ENCODE measurements at places on chromosomes 1 and 21.
A peak's percentile ranks its signal among the peaks of the same experiment; 100 is the strongest.

- DNase-seq, result no peak
Measured at GRCh38 chr21:45156459-45156858, 82.1 kb downstream of the ADARB1 start.

GRCh38 chr1:43388613-43389012, 987 bp downstream of the MED8 start:
- DNase-seq, result no peak

DNA sequence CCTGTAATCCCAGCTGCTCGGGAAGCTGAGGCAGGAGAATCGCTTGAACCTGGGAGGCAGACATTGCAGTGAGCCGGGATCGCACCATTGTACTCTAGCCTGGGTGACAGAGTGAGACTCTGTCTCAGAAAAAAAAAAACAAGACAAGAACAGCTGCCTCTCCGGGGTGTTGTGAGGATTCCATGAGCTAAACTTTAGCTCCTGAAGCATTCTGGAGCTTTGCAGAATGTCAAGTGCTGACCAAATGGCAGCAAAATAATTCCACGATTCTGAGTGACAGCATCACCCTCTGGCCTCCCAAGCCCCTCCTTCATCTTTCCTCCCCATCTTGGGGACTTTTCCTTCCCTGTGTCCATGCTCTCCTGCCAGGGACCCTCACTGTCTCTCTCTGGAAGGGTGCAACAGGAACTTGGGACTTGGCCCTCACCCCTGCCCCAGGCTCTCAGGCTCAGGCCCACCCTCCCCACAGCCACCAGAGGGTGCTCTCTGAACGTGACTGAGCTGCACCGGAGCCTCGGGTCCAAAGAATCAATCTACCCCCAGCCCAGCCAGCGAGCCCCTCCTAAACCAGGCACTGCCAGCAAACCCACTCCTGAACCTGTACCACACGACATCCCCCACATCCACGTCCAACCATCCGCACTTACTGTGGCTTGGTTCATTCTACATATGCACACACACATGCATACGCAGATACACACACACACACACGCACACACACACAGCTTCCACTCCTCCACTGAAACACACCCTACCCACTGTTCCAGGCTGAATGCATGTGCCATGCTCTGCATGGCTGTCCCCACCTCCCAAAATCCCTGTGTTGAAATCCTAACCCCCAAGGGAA, 45.7 kb downstream of the ACOT7 start:
- DNase-seq, result peak; percentile 46

- DNase-seq, result no peak
Measured at GRCh38 chr1:180548686-180549317, 10.0 kb upstream of the OVAAL start.

GRCh38 chr1:5938101-5938646, 54.1 kb downstream of the NPHP4 start:
- DNase-seq, result no peak

GRCh38 chr1:10918531-10918930, 93.9 kb upstream of the TARDBP start:
- DNase-seq, result no peak

GRCh38 chr21:26782331-26782730, 62.9 kb downstream of the ADAMTS1 start:
- DNase-seq, result no peak

DNA sequence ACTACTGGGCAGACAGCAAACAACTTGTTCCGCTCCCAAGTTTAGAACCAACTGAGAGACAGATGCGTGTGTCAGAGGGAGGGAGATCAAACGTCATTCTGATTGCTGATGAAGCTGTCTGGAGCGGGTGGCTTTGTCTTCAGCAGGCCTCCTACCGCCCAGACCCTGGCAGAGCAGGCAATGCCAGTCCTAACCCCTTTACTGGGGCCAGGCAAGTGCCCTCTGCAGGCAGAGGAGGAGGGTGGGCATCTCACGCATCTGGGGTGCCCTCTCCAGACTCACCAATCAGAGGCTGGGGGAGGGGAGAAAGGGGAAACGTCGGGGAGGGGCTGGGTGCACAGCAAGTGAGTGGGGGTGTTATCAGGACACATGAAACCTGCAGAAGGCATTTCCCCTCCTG, 126.6 kb downstream of the ACTL8 start:
- no peak for DNase-seq

DNA sequence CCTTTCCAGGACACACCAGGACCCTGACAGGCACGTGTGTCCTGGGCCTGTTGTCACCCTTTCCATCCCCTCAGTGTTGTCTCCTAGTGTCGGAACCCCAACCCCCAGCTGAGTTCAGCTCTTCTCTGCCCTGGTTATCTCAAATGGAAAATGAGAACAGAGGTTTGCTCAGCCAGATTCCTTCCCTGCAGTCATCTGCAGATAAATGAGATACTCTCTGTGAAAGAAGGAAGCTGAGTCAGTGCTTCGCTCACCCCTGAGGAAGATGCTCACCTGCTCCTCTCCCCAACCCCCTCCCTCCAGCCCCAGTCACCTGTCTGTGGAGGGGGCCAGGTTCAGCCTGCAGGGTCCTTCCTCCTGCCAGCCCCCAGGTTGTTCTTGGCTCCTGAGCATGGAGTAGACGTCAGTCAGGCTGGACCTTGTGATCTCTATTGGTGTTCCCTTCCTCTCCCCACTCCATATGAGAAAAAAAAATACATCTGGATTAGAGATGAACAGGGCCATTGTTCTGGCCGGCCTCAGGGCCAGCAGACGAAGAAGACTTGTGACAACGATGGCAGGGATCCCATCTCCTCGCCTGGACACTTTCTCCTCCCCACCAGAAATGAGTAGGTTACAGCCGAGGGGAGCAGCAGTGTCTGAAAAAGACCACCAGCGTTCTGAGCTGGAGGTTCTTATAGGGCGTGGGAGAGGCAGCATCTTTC, 20.9 kb downstream of the PHGDH start:
- no peak for DNase-seq

- DNase-seq, result no peak
Measured at GRCh38 chr1:27686223-27686990, 14.4 kb upstream of the IFI6 start.

DNA sequence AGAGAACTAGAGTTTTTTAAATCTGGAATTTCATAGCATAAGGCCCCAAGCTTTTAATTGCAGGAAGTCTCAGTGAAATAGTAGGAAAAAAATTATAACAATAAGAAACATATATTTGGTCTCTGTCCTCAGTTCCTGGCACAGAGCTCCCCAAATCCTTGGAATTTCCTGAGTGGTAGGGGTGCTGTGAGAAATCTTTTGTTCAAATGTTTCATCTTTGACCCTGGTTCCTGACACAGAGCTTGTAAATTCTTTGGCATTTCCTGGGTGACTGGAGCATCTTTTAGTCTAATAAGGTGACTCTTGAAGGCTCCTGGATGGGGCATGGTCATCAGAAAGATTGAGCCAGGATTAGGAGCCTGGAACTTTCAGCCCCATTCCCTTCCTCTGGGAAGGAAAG, 225.7 kb upstream of the AJAP1 start:
- DNase-seq, result no peak

- DNase-seq, result no peak
Measured at GRCh38 chr1:19009882-19010321, 53.4 kb upstream of the IFFO2 start.

DNA sequence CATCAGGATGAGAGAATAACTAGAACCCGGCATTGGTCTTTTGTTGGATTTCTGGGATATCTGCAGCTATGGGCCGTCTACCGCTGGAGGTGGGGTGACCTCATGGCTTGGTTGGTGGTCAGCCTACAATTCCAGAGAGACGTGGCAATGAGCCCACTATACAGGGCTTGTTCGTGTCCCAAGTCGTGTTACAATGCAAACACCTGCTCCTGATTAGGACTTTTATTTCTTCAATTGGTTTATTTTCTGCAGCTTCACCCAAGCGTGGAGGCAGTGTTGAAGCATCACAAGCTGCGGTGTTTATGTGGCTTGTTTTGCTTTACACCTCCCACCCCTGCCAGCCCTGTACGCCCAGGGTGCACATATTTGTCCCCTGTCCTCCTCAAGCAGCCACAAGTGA, 211.7 kb upstream of the TMEM51 start:
- no peak for DNase-seq

DNA sequence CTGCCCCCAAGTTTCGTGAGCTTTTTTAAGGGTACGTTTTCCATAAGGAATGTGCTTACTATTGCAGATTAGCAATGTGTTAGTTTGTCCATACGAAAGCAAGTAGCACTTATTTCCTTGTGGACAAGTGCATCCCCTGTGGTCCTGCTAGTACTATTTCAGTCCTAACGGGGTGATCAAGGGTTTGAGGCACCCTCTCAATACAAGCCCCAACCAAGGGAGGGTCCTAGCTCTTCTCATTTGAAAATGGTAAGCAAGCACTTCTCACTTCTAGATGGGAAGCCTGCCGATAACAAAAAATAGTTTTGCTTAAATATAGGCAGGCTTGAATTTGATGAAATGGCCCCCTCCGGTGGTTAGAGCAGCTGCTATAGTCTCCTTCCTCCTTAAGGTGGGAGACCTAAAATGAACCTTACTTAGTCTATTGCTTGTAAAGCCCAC, 64.0 kb upstream of the HMCN1 start:
- DNase-seq, result peak; percentile 30

- DNase-seq, result no peak
Measured at GRCh38 chr21:15631342-15631741, 98.4 kb upstream of the USP25 start.

- no peak for DNase-seq
Measured at GRCh38 chr21:15359251-15359650, 294.5 kb upstream of the NRIP1 start.

- no peak for DNase-seq
Measured at GRCh38 chr1:241999026-241999425, at the start of gene MAP1LC3C. Gene MAP1LC3C, minus strand, starts transcription at chr1:241999098. Its CDS starts 90 bp downstream, at chr1:241999008.

GRCh38 chr1:166432655-166433054, 265.9 kb upstream of the FAM78B start:
- no peak for DNase-seq

- no peak for DNase-seq
Measured at GRCh38 chr1:8717148-8717547, 100.3 kb downstream of the RERE start.

GRCh38 chr1:168096296-168097165, 40.2 kb downstream of the GPR161 start:
- no peak for DNase-seq

- DNase-seq, result no peak
Measured at GRCh38 chr1:207754974-207755700, 3.3 kb downstream of the CD46 start.

DNA sequence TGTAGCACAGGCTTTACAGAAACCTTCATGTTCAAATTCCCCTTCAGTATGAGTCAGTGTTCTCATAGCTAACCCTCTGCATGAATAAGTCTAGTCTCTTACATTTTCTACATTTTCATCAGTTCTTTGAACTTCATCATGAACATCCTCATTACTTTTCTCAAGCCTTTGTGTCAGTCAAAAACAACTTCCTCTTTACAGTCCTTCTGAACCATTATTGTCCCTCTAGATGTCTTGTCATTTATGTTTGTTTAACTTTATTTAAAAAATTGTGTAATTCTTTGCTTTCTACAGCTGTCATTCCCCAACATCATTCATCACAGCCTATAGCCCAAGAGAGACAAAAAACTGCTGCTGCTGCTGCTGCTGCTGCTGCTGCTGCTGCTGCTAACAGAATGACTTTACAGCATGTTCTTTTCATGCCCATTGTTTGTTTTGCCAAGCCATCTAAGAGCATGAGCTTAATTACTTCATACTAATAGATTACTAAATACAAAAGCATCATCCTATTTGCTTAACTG, 133.1 kb downstream of the LRRC40 start:
- DNase-seq, result no peak

DNA sequence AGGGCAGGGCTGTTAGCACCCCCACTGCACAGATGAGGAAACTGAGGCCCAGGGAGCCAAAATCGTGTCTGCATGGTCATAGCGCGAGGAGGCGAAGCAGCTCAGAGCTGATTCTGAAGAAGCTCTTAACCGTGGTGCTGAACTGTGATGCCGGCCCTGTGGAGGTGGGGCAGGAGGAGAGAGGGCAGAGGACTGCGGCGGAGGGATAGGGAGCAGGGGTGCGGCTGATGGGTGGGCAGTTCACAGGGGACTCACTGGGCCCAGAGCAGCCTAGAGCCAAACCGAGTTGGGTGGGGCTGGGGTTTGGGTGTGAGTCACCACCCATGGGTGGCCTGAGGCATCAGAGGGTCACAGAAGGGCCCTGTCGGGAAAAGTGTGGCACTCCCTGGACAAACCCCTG, 74.7 kb downstream of the RAP1GAP start:
- DNase-seq, result no peak

DNA sequence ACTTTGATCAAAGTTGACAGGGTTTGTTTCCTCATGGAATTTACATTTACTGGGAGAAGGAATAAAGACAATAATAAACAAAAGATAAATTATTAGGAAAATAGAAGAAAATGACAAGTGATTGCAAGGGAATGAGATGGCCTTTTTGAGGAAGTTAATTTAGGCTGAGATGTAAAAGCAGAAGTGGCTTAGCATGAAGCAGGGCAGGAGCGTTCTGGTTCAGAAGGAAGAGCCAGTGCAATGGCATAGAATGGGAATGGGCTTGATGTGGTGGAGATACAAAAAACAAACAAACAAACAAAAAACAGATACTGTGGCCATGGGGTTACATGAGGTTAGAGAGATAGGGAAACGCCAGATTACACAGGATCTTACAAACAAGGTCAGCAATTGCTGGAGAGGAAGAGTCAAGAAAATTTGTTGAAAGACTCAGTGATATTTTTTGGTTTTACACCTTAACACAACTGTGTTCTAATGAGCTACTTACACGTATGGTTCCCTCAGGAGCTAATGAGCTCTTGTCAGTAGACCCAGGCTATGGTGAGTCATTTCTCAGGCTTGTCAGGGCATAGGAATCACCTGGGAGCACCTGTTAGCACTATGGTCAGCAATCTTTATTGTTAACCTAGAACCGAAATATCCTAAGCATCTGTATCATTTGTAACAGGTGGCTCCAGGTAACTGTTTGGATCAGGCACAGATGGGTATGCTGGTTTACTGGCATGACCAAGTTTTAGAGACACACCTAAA, 8.7 kb upstream of the CADM3 start:
- DNase-seq, result no peak

- DNase-seq, result no peak
Measured at GRCh38 chr1:28796352-28797211, 15.4 kb upstream of the OPRD1 start.

- no peak for DNase-seq
Measured at GRCh38 chr1:207883104-207883651, 27.7 kb downstream of the CD34 start.

DNA sequence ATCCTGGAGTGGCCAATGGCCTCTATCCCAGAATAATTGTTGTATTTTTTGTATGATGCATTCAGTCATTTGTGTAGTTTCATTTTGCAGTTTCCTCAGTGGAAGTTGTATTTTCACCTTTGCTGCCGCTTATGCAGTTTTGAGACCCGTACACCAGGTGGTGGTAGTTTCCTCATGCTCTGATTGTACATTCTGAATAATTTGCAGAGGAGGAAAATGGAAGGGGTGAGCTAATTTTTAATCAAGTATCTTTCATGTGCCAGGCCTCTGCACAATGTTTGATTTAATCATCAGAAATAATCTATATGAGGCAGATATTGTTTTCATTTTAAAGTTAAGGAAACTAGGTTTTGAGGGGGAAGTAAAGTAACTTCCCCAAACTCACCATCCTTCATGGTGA, 29.5 kb downstream of the HLX start:
- DNase-seq, result no peak
